Activated naive CD8-positive, alpha-beta T cell treated with anti-CD3 and anti-CD28 coated beads for 36 hours (primary cell): ENCODE measurements at places on chromosomes 3 and 15.

- DNase-seq: no peak
These were observed 50.2 kb upstream of the THBS1 start for GRCh38 chr15:39530480-39531342.

- no peak for DNase-seq
These were observed 30.2 kb upstream of the ATOSA start for GRCh38 chr15:52709187-52709981.

- DNase-seq: no peak
These were observed 100.6 kb upstream of the ATP11B start for GRCh38 chr3:182692695-182693094.

DNA sequence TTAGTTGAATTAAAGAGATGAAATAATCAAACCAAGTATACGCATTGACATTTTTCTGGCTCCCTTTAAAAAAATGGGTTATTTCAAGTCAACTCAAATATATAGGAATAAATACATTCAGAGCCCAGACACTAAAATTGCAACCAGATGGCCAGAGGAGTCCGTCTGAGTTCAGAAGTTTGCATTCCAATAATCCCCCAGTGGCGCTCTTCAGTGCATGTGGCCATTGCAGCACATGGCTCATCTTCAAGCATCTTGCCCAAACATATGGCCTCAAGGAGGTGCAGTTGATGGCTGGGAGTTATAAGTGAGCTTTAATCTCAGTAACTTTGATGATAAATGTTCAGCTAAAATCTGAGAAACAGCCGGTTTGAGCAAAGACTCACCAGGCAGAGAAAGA is 295.8 kb upstream of the LRRN1 start:
- DNase-seq: no peak

GRCh38 chr3:156176629-156177210 is 56.3 kb downstream of the KCNAB1 start:
- no peak for DNase-seq

GRCh38 chr3:10702961-10703740 is 112.9 kb upstream of the SLC6A11 start:
- DNase-seq: peak; percentile 20

- no peak for DNase-seq
These were observed 57.4 kb downstream of the LRRFIP2 start for GRCh38 chr3:37116998-37117397.

GRCh38 chr15:96184297-96184696 is 146.2 kb upstream of the NR2F2 start:
- DNase-seq: no peak

GRCh38 chr3:13512451-13512850 is 32.3 kb downstream of the HDAC11 start:
- DNase-seq: no peak

DNA sequence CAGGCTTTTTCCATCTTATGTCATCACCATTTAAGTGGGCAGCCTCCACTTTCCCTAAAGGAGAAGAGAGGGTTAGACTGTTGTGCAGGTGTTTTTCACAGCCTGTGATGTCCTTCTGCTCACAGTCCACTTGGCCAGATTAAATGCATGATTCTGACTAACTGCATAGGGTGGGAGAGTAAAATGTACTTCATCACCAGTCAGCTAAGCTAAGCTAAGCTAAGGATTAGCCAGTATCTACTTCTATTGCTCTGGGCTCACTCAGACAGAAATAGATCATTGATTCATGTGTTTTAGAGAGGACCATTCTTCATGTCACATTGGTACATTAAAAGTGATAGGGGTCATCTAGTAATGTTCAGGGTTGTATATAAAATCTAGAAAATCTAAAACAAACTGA is 1013.1 kb downstream of the NTRK3 start:
- DNase-seq: no peak

- no peak for DNase-seq
These were observed 14.3 kb upstream of the FBXL22 start for GRCh38 chr15:63582718-63583426.

DNA sequence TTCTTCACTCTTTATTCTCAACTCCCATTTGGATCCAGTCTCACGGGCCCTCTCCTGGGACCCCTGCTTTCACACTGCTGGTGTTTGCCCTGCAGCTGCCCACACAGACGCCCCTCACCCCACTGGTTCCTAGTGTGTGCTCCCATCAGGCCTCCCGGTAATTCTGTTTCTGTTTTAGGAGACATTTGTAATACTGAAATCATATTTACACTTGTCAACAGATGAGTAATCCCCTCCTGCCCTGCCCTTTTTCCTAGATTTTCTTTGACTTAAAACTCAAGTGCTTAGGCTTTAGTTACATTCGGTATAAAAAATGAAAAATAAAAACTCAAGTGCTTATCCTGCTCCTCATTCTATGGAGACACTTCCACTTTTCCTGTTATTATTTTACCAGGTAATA is 18.4 kb upstream of the ABTB1 start:
- no peak for DNase-seq

- no peak for DNase-seq
These were observed at the start of gene TM4SF1 for GRCh38 chr3:149377408-149378364. TSS of gene TM4SF1 (minus strand) at chr3:149377649. CDS start at chr3:149377547, 102 bp downstream.

DNA sequence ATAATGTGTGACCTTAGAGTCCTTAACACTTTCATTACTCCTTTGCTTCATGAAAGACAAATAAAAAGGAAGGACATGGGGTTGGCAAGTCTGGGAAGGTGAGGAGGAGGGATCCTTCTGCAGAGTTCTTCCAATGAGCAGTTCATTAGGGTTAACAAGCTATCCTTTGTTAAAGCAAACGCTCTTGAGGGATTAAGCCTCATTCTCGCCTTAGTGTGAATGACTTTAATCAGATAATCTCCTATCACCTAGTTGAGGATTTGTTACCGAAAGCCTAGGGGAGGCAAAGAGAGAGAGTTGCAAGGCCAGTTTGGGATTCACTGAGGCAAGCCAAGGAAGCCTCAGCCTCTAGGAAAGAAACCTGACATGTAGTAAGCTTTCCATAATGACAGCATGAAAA is 7.4 kb upstream of the MBNL1 start:
- no peak for DNase-seq

DNA sequence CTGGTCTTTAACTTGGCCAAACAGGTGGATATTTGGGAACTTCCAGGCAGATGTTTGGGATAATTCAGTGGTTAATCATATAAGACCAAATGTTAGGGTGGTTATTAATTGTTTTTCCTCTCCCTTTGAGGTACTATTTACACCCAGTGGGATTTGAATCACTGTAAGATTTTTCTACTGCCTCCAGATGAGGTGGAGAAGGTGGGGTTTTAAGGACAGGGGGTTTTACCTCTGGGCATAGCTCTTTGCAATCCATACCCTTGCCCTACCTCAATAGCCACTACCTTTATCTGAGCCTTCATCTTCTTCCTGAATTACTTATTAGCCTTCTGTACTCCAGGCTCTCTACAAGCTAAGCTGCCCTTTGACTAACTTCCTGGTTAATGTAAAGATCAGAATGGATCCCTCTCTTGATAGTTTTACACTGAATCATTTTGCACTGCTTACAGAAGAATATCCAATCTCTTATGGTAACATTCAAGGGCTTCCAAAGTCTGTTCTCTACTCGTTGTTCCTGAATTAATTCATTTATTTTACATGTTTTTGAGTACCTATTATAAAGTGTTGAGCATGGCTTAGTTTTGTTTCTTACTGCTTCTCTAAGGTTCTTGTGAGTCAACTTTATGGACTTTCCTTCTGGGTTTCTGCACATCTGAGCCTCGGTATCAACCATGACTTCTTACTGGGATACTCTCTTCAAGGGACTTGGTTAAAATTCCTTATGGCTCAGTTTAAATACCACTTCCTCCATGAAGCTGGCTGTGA is 331.2 kb upstream of the TBL1XR1 start:
- DNase-seq: no peak

DNA sequence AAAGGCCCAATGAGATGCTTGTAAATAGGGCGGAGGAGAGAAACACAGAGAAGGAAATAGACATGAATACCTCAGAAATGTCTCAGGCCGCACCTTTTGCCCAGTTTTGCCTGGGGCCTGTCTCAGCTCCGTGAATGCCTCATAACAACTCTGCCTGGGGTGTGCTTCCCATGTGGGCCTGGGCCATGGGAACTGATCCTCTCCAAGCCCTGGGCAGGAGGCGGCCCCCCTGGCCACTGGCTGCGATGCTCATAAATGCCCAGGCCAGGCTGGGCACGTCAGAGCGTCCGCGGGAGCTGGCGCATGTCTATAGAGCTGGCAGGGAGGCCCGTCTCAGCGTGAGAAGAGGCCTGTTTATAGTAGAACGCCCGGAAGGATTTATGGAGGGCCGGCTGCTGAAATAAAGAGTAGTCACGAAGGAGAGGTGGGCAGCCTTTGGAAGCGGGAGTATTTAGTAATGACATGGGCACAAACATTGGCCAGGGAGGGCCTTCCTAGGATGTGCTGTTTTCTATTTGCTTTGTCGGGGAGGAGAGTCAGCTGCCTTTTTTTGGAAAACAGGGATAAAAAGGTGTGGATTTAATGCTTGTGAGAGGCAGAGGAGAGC is 85.9 kb upstream of the IGF1R start:
- no peak for DNase-seq

GRCh38 chr3:10939556-10939955 is 53.0 kb upstream of the SLC6A1 start:
- no peak for DNase-seq

GRCh38 chr15:38696109-38696727 is 131.6 kb upstream of the RASGRP1 start:
- DNase-seq: peak; percentile 65

DNA sequence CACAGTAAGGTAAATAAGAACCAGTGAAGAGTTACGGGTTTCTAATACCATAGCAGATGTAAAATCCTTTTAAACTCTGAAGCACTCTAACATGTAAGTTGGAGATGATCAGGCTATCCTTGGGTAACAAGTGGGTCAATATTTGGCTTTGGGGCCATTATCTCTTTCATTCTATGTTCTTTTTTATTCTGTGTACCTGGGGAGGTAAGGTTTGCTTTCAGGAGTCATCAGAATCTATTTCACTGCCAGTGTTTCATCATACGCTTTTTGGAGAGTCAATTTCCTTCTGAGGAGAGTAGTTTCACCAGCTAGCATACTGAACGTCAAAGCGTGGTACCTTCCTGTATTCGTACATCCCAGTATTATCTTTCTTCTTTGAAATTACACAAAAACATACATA is 166.5 kb downstream of the GMNC start:
- no peak for DNase-seq

DNA sequence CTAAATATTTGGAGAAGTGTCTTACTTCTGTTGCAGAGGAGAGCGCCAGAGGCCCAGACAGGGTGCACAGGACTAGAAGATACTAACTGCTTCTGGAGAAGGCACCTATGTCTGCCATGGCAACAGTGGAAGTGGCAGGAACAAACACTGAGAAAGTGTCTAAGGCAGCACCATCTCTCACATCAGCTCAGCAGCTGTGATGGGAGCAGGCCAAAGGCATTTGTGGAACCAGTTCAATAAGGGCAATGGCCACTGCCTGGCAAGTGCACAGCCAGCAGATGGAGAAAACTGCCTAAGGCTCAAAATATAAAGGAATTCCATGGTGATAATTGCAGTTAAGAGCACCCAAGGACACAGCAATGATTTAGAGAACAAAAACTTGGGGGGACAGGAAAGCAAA is 563.0 kb upstream of the CCDC54 start:
- no peak for DNase-seq

DNA sequence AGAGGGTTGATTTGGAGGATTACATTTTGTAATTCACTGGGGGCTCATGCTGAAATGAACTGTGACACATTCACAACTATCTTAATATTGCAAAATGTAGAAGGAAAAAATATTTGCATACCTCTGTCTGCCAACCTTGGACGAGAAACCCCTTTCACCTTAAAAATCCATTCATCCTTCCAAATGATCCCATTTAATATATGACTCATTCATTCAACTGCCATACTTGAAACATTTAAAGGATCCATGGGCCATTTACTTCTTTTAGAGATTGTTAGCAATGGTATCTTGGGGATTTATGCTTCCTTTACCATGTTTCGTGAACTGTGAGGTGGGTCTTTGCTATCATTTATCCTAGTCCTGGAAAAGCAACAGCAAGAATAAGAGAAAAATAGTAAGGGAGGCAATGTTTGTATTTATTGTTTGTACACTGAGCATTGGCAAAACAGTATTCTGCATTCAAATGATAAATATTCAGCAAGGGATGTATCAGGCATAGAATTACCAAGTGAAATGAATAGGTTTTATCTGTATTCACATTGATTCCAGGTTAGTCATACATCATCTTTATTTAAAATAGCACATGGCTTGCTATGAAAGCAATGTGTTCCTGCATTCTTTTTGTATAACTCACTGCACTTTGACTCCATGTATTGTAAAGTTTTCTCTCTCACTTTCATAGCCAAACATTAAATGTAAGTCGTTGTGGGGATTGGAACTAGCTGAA is 378.1 kb downstream of the NSUN3 start:
- no peak for DNase-seq

GRCh38 chr3:20648294-20648693 is 462.3 kb upstream of the SGO1 start:
- no peak for DNase-seq

- no peak for DNase-seq
These were observed 255.7 kb downstream of the CNTN6 start for GRCh38 chr3:1348547-1348946.

- no peak for DNase-seq
These were observed 93.6 kb upstream of the COL8A1 start for GRCh38 chr3:99544786-99545281.

- no peak for DNase-seq
These were observed 307.0 kb upstream of the ROPN1 start for GRCh38 chr3:124298951-124299350.

- no peak for DNase-seq
These were observed 22.4 kb downstream of the PTH1R start for GRCh38 chr3:46900007-46900292.

GRCh38 chr3:160874736-160875135 is 118.7 kb downstream of the PPM1L start:
- no peak for DNase-seq

- DNase-seq: no peak
These were observed 13.4 kb downstream of the TAMM41 start for GRCh38 chr3:11832981-11833905.

DNA sequence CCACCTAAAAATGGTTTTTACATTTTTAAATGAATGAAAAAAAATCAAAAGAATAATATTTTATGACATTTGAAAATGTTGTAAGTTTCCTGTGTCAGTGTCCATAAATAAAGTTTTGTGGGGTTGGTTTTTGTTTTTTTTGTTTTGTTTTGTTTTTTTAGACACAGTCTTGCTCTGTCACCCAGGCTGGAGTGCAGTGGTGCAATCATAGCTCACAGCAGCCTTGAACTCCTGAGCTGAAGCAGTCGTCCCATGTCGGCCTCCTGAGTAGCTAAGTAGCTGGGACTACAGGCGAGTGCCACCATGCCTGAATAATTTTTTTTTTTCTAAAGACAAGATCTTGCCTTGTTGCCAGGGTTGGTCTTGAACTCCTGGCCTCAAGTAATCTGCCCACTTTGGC is 2.8 kb upstream of the GLB1 start:
- no peak for DNase-seq

DNA sequence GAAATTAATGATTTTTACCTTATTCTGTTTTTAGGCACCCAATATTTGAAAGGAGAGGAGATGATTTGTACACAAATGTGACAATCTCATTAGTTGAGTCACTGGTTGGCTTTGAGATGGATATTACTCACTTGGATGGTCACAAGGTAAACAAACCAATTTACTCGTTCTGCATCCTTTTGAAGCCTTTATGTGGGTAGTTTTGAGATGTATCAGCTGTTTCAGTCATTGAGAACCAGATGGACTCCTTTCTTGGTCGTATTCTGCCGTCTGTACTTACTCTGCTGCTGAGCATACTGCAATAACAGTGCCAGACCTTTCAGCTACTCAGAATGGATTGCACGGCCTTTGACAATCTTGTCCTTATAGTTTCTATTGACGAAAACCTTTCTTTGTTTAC is 13.3 kb downstream of the DNAJB11 start:
- DNase-seq: no peak
